ENCODE measurements at places on chromosomes 1 and 21. TPM values are rescaled to one million over a fixed set of nuclear protein-coding genes. Genes with fewer than 3 reads are reported as not detected.

IL12RB2 gene
- polyA plus RNA-seq: 0.71 TPM

LRRIQ3 gene
- polyA plus RNA-seq: 0.08 TPM

SPRR1B gene
- 0.23 TPM for polyA plus RNA-seq

FAM167B gene
- 4.2 TPM for polyA plus RNA-seq

CTH gene
- polyA plus RNA-seq: 31.7 TPM

TMOD4 gene
- polyA plus RNA-seq: 0.63 TPM
